ENCODE measurements at places on chromosomes 12 and 14.
A peak's percentile ranks its signal among the peaks of the same experiment; 100 is the strongest.

- no peak for DNase-seq
Measured at GRCh38 chr14:68392393-68393141, 400.3 kb downstream of the ZFP36L1 start.

DNA sequence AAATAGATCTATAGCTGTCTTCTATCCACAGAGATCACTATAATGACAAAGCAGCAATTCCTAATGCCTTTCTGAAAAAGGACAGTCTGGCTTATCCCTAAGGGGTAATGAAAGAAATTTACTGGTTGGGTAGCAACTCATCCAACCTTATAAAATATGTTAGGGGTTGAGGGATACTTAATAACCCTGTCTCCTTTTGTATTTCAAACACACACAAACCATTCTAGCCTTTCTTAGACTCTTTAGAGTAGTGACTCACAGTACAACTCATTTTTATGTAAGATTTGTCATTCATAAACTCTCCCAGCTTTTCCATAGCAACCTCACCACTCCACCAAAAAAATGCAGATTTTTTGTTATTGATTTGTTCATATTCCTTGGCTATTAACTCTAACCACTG lies 167.9 kb downstream of the FSCB start:
- no peak for DNase-seq

- DNase-seq, result peak; percentile 67
Measured at GRCh38 chr12:3803865-3804472, 51.1 kb upstream of the CRACR2A start.

DNA sequence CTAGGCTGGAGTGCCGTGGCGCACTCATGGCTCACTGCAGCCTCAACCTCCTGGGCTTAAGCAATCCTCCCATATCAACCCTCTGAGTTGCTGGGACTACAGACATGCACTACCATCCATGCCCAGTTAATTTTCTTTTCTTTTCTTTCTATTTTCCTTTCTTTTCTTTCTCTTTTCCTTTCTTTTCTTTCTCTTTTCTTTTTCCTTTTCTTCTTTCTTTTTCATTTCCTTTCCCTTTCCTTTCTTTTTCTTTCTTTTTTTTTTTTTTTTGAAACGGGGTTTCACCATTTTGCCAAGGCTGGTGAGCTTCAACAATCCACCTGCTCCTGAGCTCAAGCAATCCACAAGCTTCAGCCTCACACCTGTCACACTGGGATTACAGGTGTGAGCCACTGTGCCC lies 60.1 kb upstream of the ACSS3 start:
- no peak for DNase-seq

DNA sequence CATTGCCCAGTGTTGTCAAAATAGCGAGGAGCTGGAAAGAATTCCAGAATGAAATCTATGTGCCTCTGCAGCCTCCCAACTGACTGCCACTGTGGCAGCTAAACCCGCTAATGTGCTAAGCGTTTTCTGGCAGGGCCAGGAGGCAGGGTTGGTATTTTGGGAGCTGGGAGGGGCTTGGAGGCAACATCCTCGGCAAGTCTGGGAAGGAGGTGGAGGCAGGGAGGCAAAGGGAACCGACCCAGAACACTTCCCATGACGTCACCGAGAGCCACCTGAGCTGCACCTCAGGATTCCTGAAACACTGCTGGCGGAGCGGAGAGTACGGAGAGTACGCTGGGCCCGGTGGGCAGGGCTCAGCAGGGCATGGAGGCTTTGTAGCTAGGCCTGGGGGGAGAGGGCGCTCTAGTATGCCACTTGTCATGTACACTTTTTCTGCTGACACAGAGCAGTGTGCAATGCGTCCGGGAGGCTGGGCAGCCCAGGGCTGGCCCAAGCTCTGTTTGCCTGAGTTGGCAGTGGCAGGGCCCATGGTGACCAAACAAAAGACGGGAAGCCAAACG lies 81.5 kb downstream of the DPF3 start:
- DNase-seq, result no peak

DNA sequence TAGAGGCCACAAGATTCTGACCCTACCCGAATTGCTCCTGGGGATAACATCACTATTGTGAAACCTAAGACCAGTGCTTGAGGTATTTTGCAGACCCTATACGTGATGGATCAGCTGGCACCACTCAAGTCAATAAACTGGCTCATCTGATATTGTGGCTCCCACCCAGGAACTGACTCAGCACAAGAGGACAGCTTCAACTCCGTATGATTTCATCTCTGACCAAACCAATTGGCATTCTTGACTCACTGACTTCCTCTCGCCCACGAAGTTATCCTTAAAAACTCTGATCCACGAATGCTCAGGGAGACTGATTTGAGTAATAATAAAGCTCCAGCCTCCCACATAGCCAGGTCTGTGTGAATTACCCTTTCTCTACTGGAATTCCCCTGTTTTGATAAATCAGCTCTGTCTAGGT lies 1036.1 kb upstream of the TMEM132C start:
- DNase-seq, result no peak

DNA sequence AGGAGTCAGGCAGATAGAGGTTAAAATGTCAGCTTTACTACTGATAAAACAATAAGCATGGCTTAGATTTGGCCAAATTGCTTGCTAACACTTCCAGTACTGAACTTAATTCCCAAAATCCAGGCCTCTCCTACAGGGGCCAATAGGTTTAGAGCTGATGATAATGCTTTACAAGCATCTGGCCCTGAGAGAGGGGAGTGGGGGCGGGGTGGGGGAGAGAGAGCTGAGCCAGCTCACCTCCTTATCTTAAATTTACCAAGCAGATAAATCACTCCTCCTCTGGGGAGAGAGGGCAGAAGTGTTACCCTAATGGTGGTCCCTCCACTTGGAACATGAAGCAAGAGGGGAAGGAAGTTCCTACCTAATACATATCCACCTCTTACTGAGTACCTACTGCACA lies 182.2 kb upstream of the CRY1 start:
- no peak for DNase-seq

DNA sequence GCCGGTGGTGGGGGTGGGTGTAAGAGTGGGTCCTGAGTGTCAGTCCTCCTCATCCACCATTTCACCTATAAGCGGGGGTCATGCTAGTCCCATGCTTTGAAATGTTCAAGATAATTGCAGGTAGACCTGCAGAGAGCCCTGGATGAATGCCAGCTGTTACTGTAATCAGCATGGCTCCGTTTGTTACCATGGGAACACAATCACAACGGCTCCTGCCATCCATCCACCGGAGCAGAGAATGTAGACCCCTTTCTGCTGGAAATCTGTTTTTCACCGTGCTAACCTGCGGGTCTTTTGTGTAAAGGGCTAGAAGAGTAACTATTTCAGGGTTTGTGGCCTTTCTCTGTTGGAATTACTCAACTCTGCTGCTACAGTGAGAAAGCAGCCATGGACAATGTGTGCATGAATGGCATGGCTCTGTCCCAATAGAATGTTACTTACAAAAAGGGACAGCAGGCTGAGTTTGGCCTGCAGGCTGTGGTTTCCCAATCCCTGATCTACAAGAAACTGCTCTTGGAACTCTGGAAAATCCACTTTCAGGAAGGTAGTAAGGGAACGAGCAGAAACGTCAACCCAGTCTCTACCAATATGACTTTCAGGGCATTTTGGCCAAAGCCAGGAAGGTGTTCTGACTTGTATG lies 36.1 kb downstream of the KCTD10 start:
- no peak for DNase-seq

GRCh38 chr12:52865090-52865944 lies 16.5 kb upstream of the KRT78 start:
- peak; percentile 57 for DNase-seq

GRCh38 chr12:54201001-54201794 lies 12.4 kb upstream of the SMUG1 start:
- peak; percentile 80 for DNase-seq

DNA sequence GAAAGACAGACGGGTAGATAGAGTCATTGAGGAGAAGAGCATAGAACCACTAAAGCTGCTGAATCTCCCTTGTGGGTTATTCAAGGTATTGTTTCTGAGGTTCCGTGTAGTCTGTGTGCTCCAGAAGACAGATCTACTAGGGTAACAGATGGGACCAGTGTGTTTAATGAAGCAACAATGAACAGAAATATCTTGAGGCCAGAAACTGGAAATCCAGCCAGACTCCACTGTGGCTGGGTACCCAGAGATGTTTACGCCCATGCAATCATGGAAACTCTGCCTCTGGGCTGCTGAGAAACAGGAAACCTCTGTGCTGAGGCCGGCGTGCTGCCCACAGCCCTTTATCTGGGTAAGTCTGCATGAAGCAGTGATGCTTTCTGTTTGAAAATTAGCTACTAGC lies 8.3 kb downstream of the PROX2 start:
- DNase-seq, result peak; percentile 70

- DNase-seq, result no peak
Measured at GRCh38 chr14:50864946-50865345, 6.9 kb upstream of the ABHD12B start.

DNA sequence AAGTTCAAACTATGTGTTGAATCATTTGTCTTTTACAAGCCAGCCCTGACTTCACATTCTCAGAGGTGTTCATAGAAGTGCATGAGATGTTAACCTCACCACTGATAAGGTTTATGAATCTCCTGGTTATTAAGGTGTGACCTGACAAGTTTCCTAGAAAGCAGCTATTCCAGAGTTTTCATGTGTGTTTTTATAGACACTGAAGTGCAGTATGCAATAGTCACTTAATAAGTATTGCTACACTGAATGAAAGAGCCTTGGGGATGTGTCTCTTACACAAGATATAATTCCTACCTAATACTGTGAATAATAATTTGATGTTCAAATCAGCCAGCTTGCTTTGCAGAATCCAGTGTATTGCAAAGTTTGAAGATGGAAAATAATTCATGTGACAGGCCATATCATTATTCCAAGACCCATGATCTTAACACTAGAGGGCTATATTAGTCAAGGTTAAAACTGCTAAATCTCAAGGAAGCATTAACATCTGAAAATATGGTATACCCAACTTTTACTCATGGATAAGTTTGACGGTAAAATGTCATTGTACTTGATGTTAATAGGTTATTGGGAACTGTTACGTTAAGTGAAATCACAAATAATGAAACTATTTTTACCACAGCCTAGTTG lies 13.0 kb downstream of the SLC25A3 start:
- DNase-seq, result no peak

DNA sequence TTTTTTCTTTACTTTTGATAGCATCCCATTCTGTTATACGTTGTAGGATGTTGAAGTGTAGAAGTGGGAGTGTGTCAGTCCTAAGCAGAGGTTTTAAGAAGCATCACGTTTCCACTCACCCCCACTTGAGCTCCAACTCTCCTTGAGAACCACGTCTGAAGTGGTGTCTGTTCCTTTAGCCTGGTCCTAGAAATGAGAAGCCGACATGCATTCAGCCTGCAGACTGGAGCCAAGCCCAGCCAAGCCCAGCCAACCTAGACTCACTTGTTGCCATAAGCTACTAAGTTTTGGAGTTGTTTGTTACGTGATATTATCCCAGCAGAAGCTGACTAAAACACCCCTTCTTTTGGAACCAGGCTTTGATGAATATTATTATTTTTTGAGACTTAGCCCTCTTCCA lies 4.4 kb upstream of the ELK3 start:
- DNase-seq, result no peak

GRCh38 chr14:89810101-89810500 lies 144.4 kb downstream of the EFCAB11 start:
- no peak for DNase-seq

DNA sequence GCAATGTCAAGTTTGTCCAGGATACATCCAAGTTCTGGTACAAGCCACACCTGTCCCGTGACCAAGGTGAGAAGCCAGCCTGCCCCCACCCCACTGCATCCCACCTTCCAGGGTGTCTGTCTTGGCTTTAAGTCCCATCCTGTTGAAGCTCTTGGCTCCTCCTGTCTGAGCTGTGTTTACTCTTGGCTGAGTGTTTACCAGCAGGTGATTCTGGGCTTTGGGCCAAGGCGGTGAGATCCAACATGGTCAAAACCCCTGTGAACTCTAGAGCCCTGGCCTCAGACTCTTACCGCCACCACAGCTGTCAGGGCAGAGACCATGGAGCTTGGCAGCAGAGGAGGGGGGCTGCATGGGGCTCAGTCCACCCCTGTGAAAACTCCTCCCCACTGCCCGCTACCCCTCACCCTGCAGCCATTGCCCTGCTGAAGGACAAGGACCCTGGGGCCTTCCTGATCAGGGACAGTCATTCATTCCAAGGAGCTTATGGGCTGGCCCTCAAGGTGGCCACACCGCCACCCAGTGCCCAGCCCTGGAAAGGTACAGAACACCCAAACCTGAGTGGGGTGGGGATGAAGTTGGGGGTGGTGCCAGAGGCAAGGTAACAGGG lies 11.6 kb downstream of the TNS2 start:
- DNase-seq, result no peak

- no peak for DNase-seq
Measured at GRCh38 chr14:29587761-29588470, 339.7 kb downstream of the PRKD1 start.

GRCh38 chr12:89059721-89060541 lies 292.4 kb downstream of the DUSP6 start:
- DNase-seq, result no peak

GRCh38 chr14:65045006-65045405 lies 57.3 kb downstream of the MAX start:
- no peak for DNase-seq

DNA sequence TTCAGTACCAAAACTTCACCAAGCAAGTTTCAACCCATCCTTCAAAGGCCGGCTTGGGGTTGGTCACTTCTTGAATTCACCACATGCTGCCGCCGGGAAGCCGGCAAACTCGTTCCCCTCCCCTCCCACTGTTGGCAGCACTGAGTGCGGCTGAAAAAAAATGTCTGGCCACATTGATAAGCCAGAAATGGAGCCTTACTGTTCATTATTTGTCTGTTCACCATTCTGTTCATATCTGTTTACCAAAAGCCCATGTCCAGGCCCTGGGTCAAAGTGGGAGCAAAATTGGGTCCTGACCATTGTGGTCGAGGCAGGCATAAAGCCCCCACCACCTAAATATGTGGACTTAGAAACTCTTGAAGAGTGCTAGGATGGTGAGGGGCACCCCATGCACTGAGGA lies 7.3 kb upstream of the HSP90AA1 start:
- DNase-seq, result no peak

- no peak for DNase-seq
Measured at GRCh38 chr14:71403656-71404055, 496.4 kb downstream of the PCNX1 start.

GRCh38 chr12:12893438-12893837 lies 2.1 kb downstream of the GPRC5A start:
- no peak for DNase-seq

DNA sequence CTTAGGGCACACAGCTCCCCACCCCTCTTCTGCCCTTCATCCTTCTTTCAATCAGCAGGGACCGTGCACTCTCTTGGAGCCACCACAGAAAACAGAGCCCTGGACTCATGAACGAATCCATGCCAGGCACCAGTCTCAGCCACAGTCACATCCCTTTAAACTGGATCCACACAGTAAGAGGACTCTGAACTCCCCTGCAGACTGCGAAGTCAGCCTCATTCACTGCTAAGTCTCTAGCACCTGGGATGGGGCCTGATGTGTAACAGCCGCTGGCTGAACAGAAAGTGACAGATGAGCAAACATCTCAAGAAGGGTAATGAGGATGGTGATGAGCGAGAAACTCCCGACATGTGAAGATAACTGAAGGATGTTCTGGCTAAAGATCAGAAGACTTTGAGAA lies 45.8 kb upstream of the IQSEC3 start:
- no peak for DNase-seq

GRCh38 chr14:50015716-50016115 lies 100.7 kb downstream of the VCPKMT start:
- DNase-seq, result no peak

All from activated T-cell treated with anti-CD3 and anti-CD28 coated beads, Interleukin-2, amount 50 U/mL, for 48 hours (primary cell).